Activated CD8-positive, alpha-beta memory T cell treated with anti-CD3 and anti-CD28 coated beads, Interleukin-2, amount 10 ng/mL, durations not matched to agents 7 days and 5 days (primary cell): ENCODE measurements at places on chromosomes 12 and 14.

GRCh38 chr12:28879379-28879778 is 269.7 kb upstream of the FAR2 start:
- DNase-seq: no peak

- no peak for DNase-seq
Observed at GRCh38 chr14:79856381-79856780, 354.9 kb downstream of the DIO2 start.

DNA sequence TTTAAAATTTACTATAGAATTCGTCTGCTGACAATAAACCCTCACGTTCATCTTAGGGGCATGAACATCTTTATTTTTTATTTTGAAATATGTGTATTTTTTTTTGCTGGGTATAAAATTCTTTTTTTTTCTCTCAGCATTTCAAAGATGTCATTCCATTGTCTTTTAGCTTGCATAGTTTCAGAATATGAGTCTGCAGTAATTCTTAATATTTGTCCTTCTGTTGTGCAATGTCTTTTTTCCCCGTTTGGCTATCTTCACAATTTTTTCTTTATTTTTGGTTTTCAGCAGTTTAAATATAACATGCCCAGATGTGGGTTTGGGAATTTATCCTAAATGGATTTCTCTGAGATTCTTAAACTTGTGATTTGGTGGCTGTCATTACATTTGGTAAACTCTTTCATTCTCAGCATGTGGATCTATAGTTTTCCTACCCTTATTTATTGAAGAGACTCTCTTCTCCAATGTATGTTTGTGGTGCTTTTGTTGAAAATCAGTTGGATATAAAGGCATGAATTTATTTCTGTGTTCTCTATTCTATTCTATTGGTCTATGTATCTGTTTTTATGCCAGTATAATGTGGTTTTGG is 37.8 kb upstream of the PLBD1 start:
- DNase-seq: no peak

DNA sequence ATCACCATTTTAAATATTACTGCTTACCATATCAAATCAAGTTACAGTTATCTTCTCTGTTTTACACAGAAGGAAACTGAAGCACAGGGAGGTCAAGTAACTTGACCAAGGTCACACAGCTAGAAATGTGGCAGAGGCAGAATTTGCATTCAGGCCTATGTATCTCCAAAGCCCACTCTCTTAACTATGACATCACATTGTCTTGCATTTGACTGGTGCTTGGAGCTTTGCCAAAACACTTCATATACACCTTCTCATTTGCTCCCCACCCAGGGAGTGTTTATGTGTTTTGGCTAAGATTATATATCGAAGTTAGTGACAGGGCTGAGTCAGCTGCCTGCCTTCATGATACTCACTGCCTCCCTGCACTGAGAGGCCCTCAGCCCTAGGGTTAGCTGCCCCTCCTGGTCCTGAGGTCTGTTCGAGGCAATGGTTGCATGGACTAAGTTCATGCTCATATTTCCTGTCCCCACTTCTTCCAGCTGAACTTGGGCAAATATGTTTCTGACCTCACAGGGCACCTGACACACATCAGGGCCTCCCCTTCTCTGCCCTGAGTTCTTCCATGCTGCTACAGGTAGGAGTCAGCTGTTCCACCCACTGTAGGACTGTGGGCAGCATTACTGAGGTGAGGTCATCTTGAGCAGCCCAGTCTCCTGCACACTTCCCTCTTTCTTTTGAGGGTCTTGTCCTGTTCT is 1.8 kb downstream of the GALNT6 start:
- DNase-seq: no peak

DNA sequence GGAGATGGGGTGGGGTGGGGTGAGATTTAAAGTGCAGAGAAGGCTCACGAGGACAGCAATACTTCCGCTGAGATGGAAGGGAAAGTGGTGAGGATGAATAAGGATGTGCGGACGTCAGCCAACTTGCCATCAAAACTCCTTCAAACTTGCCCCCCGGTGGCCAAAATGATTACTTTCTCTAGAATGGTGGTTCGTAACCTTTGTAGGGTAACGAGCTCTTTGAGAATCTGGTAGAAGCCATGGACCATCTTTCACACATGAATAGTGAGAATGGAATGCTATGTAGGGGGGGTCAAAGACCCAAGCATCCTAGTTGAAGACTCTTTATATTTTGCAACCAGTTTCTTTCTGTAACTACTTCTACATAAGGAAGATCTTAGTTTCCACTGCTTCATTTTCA is 245.9 kb upstream of the DDHD1 start:
- DNase-seq: no peak

DNA sequence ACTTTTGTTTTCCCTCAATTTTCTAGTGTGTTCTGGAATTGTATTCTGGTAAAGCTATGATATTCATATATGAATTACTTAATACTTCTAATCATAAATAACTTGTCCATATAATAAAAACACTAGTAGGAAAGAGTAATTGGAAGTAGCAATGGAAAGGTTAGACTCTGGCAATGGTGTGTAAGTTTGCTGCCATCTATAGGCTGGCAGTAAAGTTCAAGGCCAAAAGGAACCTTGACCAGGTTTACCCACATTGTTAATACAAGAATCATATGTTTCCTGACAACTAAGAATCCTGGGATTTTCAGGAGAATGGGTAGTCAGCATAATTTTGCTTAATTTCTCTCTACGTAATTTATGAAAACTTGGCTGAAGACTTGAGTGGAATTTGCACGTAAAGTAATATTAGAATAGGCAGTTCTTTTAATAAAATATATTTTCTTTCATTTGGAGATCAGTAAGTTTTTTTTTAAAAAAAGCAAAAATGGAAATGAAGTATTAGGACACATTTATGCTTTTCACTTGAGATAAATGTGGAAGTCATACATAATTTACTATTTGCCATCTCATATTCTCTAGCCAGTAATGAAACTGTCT is 926.7 kb downstream of the GALC start:
- DNase-seq: no peak

GRCh38 chr14:48710133-48710532 is 876.0 kb downstream of the RPS29 start:
- DNase-seq: no peak

DNA sequence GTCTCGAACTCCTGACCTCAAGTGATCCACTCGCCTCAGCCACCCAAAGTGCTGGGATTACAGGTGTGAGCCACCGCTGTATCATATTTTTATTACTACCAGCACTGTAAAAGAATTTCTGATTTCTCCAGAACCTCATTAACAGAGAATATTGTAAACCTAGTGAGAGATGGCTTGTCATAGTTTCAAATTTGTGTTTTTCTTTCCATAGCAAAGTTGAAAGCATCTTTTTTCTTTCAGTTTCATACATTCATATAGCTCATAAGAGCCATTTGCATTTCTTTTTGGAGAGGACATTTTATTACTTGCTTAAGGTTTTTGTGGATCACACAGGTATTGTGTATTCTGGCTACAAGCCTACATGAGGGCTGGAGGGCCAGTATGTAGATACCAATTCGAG is 58.0 kb downstream of the MIS18BP1 start:
- no peak for DNase-seq

GRCh38 chr12:93855261-93855660 is 178.1 kb downstream of the CRADD start:
- DNase-seq: no peak

GRCh38 chr14:101490771-101491170 is 70.5 kb upstream of the DIO3 start:
- DNase-seq: no peak

GRCh38 chr14:87944987-87945604 is 47.9 kb downstream of the GALC start:
- no peak for DNase-seq

DNA sequence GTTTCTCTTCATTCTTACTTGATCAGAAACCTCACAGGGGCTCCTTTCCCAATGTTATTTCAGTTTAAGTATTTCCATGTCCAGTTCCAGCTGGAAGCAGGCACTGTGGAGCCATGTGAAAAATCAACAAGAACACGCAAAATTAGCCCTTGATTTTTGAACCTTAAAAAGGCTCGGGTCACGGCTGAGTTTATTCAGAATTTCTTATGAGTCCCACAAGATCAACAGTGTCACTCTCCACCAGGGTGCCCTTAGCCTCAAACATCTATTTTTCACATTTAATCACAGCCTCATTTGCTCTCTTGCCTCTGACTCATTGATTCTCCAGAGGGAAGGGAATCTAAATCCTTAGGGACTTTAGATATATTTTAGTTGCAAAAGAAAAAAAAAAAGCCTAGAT is 157.7 kb upstream of the AVPR1A start:
- DNase-seq: no peak

DNA sequence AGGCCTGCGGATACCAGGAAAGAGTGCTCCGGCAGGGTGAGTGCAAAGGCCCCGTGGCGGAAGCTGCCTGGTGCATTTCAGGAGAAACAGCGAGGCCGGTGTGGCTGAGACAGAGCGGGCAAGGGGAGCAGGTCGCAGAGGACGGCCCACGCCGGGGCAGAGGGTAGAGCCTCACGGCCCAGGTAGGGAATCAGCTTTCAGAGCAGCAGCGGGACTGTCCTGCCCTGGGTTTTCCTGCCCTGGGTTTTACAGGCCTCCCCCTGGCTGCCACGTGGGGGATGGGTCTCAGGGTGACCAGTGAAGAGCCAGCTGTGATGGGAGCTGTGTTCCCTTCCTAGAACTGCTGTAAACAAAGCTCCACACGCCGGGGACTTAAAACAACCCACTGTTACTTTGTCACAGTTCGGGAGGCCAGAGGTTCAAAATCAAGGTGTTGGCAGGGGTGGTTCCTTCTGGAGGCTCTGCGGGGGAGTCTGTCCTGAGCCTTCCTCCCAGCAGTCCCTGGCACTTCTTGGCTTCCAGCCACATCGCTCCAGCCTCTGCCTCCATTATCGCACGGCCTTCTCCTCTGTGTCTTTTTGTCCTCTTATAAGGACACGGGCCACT is 10.4 kb downstream of the NCOR2 start:
- DNase-seq: no peak

DNA sequence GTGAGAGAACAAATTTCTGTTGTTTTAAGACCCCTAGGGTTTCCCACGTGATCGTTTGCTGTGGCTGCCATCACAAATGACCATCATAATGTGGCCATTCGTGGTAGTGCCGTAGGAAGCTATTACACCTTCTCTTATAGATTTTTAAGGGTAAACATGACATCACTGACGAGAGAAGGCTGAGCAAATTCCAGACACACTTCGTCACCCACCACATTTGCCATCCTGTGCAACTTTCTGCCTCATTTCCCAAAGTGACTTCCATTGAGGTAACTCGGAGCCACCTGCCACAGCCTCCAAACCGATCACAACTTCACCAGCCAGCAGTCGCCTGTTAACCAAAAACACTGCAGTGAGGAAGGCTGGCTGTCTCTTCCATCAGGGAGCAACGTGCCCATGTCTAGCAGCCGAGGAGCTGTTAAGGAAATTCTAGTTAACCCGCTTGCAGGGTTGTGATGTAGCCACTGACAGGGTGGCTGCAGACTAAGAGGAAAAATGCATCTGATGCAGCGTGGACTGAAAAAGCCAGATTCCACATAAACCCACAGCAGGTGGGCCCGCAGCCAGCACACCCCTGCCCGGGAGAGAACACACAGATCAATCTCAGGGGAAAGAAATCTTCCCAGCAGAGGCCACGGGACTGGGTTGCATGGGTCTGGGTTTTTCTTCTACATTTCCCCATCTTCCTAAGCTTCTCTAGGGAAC is 44.6 kb downstream of the CCDC85C start:
- DNase-seq: no peak

GRCh38 chr14:50010752-50011151 is 105.6 kb downstream of the VCPKMT start:
- no peak for DNase-seq

- no peak for DNase-seq
Observed at GRCh38 chr14:76954394-76955190, 73.9 kb downstream of the IRF2BPL start.

DNA sequence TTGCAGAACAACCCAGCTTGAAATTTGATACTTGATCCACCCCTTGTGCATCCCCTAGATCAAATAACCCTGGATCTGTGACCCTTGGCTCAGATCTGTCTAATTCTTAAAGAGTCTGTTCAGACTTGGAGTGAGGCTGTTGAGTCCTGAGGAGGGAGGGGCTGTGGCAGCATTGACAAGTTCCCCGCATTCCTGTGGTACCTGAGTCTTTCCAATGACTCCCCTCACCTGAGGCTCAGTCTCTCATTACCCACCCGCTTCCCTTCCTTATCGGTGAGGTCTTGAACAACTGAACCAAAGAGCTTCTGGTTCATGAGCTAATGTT is 16.1 kb upstream of the HDAC7 start:
- no peak for DNase-seq

GRCh38 chr12:29082522-29082921 is 66.6 kb upstream of the FAR2 start:
- no peak for DNase-seq

- DNase-seq: no peak
Observed at GRCh38 chr14:102914474-102915291, 7.8 kb upstream of the AMN start.

DNA sequence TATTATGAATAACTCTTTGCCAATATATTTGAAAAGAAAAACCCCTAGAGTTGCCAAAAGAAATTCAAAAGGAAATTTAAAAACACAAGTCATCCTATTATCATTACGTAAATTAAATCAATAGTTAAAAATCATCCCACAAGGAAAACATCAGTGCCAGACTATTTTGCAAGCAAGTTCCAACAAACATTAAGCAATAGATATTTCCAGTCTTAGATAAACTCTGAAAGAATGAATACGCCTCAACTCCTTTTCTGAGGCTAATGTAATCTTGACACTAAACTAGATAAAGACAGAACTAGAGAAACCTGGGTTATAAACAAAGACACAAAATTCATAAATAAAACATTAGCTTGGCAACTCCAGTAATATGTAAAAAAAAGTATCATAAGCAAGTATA is 245.9 kb downstream of the FOXN3 start:
- DNase-seq: no peak

- no peak for DNase-seq
Observed at GRCh38 chr12:130555628-130556485, 160.2 kb downstream of the RIMBP2 start.

DNA sequence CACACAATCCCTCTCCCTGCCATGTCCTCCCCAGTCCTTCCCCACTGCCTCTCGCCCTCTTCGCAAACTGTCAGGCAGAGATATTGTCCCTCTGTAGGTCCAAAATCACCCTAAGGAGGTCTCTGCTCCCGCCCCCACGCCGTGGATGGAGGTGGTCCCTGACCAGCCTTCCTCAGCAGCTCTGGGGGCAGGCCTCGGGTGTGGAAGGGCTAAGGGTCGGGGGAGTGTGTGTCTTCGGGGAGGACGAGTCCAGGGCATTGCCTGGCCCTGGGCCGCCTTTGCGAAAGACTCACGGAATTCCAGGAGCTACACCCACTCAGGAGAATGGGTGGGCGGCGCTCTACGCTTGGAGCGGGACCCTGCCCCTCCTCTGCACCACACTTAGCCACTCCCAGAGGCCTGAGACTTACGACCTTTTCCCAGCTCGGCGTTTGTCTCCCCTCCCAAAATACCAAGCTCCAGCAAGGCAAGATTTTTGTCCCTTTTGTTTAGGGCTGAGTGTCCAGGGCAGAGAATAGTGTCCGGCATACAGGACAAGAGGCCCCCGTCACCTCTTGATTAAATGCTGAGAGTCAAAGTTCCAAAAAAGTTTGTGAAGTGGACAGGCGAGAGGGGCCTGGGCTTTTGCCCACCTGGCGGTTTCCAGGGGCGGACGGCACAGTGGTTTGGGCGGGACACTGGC is 881 bp downstream of the PYGL start:
- DNase-seq: no peak

- DNase-seq: no peak
Observed at GRCh38 chr14:101838476-101838875, 77.0 kb downstream of the PPP2R5C start.
